ENCODE measurements at places on chromosomes 3 and 15.

DNA sequence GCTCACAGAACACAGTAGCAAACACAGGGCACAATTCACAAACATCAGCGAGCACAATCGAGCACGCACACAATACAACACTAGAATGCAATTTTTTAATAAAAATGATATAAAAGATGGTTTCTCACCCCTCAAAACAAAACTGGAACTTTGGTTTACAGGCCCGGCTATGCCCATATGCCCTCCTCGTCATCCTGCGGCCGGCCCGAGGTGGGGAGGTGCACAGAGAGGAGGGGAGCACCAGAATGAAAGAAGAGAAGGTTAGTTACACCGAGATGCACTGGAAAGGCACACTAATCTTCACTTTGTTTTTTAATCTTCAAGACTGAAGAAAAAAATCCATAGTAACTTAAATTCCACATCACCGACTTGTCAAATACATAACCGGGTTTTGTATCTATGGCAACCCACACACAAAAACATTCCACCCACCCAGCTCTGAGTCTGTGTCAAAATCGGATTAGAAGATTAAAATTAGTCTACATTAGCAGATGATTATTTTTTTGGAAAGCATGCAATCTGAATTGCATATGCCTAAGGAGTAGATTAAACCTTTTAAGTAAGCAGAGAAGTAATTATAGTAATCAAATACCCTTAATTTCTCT, 196.7 kb upstream of the WNT5A start:
- peak; percentile 43 for DNase-seq

DNA sequence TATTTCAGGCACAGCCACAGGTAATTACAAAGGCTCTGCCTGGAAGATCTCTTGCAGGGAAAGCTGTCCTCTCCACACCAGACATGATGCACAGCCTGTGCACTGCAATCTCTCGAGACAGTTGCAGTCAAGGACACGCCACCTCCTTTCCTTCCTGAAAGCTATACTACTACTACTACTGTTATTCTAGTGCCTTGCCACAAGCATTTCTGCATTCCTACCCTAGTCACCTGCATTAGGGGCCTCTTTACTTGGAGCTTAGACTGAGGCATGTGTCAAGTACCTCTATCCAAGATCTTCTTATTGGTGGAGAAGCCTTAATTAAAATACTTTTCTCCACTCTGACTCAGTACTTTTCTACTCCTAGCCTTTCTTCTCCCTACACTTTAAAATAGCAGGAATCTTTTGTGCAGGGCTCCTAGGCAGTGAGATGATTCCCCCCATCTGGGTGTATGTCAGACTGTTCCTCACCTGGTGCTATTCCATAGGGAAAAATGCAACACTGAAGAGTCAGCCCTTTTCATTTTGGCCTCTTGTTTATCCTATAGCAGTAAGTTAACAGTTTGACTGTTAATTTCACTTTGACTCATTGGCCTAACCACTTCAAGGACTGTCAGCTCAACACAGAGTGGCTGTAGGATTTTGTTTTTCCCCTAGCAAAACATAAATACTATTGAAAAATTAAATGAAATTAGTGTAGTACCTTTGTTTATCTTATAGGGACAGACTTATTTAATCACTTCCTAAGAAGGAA, 78.9 kb downstream of the ESYT3 start:
- DNase-seq: no peak

GRCh38 chr3:85258819-85259218, 300.0 kb downstream of the CADM2 start:
- DNase-seq: no peak

DNA sequence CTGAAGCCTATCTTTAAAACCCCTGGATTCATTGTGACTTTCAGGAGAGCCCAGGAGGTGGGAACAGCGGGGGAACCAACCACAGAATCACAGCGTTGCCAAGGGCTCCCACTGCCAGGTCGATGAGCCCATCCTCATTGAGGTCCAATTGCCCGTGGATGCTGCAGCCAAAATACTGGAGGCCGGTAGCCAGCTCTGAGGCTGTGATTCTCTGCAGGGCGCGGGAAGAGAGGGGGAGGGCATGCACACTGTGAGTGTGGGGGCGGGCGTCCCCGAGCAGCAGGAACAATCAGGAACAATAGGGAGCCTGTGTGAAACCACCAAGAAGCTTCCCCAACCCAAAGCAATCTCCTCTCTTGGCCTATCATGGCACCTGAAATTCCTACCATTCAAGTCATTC, 53.4 kb downstream of the FEM1B start:
- no peak for DNase-seq

GRCh38 chr3:136624371-136624770, 127.8 kb downstream of the STAG1 start:
- DNase-seq: no peak

- DNase-seq: peak; percentile 11
Observed at GRCh38 chr3:64623125-64623524, 64.7 kb downstream of the ADAMTS9 start.
